ENCODE measurements at places on chromosomes 2 and 18.

DNA sequence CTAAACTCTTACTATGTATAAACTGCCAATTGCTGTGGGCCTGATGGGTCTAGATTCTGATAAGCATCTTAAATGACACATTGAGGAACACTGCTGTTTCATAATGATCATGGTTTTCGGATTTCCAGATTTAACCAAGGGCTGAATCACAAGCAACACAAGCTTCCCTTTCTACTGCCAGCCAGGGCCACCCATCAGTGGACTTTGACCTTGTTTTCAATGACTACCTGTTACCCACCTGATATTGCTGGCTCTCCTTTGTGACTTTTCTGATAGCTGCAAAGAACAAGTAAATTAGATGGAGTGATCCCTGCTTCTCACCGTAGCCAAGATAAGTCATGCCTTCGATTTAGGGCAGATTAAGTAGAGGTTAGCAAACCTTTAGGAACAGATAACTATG lies 259.0 kb downstream of the PAX3 start:
- DNase-seq: no peak

- DNase-seq: no peak
These were observed 148.9 kb downstream of the ZEB2 start for GRCh38 chr2:144370937-144371584.

- no peak for DNase-seq
These were observed 37.8 kb upstream of the CREB1 start for GRCh38 chr2:207491956-207492355.

- DNase-seq: no peak
These were observed 19.7 kb downstream of the GNLY start for GRCh38 chr2:85713836-85714235.

GRCh38 chr18:23903971-23904370 lies 110.6 kb upstream of the TTC39C start:
- no peak for DNase-seq

DNA sequence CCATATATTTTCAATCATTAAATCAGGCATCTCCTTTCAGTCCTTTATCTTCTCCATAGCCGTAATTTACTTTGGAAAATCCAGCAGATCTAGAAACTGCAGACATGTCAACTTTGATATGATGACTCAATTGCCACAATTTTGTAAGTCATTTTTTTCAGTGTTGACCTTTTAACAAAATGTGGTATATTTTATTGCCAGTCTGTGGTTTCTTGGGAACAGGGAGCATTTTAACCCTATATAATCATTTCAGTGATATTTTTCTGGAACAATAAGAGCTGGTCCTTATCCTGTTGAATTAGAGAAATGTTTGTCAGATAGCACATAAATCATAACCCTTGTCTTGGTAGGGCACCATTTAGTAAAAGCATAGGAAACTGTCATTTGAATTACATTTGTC lies 90.9 kb upstream of the UBXN4 start:
- no peak for DNase-seq

DNA sequence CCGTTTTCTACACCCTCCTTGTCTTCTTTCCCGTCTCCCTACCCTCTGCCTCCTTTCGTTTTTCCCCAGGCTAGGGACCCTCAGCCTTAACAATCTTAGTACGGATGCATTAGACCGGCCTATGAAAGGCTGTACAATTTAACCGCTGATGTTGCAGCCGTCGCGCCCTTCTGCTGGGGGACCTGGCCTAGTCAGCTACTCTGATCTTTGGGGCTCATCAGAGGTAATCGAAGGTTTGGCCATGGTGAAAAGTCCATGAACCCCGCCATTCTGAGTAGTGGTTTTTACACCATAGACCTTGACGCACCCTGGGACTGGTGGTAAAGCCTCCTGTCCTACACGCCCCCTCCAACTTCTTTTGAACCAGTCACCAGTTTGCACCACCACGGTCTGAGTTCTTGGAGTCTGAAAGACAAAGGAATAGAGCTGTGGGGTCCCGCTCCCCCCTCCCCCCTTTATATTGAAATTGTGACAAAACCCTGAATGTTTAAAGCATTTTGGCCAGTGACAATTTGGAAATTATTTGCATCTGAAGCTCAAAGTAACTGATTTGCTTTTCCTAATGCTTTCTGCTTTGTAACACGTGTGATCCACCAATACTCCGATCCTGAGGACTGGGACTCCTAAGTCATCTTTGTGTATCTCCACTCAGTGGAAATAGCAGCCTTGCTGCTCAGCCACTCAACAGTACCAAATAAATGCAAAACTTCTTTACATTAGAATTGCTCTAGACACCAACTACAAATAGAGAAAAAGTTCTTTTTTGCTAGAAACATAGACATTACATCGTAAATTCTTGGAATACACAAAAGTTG lies 642 bp upstream of the SRSF7 start:
- no peak for DNase-seq

DNA sequence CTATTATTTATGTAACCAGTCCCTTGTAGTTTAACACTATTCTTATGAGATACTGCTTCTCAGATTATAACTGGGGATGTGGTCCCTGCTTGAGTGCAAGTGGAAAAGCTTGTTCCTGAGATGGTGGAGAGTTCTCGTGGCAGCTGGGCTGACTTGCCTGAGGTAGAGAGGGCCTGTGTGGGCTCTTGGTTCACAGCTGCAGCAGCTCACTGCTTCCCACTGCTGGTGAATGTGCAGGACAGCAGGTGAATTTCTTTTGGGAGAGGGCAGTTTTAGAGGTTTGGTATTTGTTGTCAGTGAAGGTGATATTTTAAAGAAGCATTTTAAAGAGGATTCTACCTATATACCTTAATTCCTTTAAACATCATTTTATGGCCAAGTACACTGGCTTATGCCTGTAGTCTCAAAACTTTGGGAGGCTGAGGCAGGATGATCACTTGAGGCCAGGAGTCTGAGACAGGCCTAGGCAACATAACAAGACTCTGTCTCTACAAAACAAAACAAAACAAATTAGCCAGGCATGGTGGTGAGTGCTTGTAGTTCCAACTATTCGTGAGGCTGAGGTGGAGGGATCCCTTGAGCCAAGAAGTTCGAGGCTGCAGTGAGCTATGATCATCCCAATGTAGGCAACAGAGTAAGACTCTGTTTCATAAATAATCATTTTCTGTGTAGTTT lies 94.8 kb downstream of the MTA3 start:
- DNase-seq: peak; percentile 45

DNA sequence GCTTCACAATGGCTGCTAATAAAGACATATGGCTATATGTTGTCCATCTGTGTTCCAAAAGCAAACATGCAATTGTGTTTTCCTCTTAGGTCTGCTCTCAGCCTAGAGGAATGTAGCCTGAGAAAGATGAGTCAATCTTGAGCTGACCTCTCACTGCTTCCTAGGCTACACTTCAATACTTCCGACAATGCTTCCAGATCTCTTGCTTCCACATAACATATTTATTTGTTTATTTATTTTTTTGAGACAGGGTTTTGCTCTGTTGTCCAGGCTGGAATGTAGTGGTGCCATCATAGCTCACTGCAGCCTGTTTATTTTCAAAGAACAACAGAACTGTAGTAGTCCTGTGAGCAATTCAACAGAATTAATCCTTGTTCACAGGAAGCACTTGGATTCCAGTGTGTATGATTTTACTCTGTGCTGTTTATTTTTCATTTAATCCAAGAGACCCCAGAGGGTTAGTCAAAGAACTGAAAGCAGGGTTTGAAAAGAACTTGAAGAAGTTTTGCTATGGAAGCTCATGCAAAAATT lies 437.9 kb downstream of the TXNL1 start:
- no peak for DNase-seq

DNA sequence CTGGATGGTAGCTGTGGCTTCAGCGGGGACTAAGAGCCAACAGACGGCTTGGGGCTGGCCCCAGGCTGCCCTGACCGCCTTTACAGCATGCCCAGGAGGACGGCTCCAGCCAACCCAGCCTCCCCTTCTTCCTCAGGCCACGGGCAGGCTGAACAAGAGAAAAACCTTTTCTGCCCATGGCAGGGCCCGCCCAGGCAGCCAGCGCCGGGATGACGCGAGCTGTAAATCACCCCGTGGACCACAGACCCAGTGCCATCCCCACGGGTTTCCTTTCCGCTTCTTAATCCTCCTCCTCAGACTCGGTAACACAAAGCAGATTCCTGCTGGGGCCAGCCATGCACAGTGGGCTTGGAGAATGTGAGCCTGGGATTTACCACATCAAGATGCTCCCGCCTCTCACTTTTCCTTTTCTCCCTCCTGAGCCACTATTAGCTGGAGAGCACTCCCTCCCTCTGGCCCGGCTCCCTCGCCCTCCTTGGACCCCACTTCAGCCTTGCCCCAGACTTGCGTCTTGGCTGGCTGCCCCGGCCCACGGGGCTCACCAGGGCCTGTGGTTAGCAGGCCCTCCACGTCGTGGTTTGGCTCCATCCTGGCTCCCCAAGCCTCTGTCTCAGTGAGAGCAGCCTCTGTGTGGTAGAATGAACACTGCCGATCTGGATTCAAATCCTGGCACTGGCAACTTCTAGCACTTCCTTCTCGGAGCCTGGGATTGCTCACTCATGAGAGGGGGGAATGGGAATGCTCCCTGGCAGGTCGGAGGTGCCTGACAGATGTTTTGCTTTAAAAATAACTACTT lies 31.4 kb downstream of the ATOH8 start:
- DNase-seq: no peak

DNA sequence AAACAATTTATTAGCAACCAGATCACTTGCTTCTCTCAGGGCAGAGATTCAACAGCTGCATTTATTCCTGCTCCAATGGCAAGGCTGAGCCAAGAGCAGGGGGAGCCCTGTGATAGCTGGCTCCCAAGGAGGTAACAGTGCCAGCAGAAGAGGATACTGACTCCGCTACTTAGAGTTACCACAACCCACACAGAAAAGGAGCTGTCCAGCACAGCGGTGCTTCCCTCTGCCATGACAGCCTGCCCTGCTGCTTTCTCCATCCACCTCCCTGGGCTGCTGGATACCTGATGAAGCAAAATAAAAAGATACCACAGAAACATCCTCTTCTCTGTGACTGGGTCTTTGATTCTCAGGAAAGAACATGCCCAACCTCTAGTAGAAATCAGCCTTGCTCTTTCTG lies 467.2 kb downstream of the LRRTM4 start:
- peak; percentile 54 for DNase-seq

DNA sequence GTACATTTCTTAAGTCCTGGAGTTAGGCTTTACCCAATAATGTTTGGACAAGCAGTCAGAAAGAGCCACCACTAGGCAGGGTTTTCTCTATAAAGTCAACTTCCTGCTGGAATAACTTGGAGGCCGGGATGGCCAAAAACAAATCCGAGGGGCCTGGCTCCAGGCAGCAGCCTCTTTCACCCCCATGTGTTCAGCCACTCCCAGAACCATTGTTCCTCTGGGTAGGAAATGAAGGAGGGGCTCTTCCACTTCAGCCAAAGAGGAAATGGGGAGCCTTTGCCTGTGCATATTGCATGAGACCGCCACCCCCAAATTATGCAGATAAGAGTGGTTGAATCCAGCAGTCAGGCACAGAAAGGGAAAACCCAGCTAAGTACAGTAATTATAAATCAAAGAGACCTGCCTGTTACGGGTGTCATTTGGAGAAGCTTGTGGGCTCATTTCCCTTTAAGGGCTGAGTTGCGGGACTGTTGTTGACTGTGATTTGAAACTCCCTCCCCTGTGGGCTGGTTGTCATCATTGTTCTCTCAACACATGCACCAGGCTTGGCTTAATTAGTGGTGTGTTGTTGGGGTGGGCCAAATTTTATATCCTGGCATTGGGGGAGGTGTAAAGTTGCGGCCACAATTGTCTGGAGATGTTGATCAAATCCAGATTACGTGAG lies 212.8 kb upstream of the SOX11 start:
- DNase-seq: peak; percentile 30

- DNase-seq: no peak
These were observed 751 bp upstream of the NMI start for GRCh38 chr2:151289972-151290866.

DNA sequence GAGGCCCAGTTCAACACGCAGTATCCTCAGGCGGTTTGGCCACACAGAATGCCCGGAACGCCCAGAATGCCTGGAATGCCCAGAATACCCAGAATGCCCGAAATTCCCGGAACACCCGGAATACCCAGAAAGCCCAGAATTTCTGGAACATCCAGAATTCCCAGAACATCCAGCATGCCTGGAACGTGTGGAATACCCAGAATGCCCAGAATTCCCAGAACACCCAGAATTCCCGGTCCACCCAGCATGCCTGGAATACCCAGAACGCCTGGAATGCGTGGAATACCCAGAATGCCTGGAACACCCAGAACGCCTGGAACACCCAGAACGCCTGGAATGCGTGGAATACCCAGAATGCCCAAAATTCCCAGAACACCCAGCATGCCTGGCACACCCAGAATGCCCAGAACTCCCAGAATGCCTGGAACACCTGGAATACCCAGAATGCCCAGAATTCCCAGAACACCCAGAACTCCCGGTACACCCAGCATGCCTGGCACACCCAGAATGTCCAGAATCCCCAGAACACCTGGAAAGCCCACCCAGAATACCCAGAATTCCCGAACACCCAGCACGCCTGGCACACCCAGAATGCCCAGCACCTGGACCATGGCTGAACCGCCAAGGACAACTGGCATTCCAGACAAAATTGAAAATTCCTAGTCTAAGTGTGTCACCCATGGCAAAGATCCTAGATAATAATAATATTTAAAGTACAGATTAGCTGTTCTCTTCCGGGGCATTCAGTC lies 487.4 kb upstream of the SALL3 start:
- DNase-seq: no peak

DNA sequence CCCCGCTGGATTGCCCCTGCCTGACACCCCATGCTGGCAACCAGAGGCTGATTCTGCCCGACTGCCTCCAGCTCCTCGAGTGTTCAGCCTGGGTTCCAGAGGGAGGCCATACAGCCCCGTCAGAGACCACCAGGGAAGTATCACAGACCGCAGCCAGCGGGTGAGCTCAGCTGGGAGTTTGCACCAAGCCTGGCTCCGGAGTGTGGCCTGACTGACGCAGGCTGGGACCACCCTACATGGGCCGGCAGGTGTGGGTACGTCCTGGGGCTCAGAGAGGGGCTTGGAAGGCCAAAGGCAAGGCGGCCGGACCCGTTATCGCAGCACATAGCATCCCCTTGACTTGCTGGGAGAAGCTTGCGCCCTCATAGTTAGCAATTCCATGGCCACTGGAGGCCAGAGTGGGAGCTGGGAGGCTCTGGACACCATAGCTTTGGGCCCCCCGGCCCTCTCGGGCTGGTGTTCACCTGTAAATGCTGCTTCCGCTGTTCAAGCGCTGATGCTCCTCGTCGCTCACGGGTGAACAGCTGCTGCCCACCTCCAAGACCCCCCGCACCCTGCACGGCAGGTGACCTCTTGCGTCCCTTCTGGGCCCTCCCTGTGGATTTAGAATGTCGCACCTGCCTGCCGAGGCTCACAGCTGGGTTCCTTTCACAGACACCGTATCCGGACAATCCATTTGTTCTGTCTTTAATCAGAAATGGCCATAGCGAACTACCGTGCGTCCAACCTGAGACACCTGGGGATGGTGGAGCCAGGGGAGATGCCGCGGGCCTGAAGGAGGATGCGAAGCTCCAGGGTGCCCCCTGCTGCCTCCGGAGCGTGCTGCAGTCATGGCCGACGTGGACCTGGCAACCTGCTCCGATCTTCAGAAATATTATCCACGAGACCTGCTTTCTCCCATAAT lies 31.2 kb upstream of the SLC66A3 start:
- DNase-seq: no peak

DNA sequence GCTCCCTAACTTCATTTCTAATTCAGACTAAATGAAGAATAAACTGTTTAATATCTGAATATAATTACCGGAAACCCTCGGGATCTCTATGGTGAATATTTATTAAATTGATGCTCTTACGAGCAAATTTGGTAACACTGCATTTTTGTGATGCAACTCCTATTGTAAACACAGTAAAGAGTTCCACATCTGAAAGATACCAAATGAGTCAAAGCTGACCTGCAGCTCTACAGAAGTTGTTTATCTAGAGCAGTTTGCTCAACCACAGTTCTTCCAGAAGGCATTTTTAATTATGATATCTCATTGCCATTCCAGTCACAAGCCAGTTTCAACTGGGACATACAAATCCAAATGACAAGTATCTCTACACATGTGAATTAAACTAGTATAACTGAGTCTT lies 129.7 kb downstream of the PKP4 start:
- DNase-seq: no peak
